B cell (primary cell): ENCODE measurements at places on chromosomes 5 and 9. TPM values are rescaled to one million over a fixed set of nuclear protein-coding genes. Genes with fewer than 3 reads are reported as not detected.

ANKRD31 gene
- total RNA-seq = 0.10 TPM in 2 replicates

NDOR1 gene
- total RNA-seq = 37.3 and 40.9 TPM in 2 replicates

GARNL3 gene
- total RNA-seq = 10.7 and 12.6 TPM in 2 replicates

GRCh38 chr5:174235221-174236011, 189.9 kb downstream of the NSG2 start:
- H3K27me3 ChIP-seq = no peaks in the 10 kb centered on the region
- H3K36me3 ChIP-seq = no peaks in the 10 kb centered on the region
- H3K4me3 ChIP-seq = no peak overlapping the region
- DNase-seq = no peak

GRCh38 chr5:157518963-157519362, 56.6 kb downstream of the ADAM19 start:
- no peak for DNase-seq
- no peak overlapping the region for H3K4me3 ChIP-seq
- H3K4me1 ChIP-seq = peaks cover 40% of the 10 kb centered on the region
- no peaks in the 10 kb centered on the region for H3K27me3 ChIP-seq

DNA sequence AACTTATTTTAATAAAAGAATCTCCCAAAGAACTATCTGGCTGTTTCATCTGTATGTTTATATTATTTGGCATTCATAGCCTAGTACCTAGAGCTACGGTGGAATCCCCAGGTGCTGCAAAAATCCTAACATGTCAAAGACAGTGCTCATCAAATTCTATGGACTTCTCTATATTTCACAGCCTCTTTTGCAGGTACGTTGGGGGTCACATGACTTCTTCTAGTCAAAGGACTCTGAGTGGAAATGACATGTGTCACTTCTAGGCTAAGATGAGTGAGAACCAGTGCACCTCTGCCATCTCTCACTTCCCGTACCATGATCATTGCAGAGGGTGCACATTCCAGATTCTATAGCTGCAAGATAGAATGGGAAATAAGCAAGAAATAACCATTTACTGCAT, 72.5 kb upstream of the PTGER4 start:
- H3K4me1 ChIP-seq = peaks cover 24% of the 10 kb centered on the region
- H3K4me3 ChIP-seq = no peak overlapping the region
- H3K27ac ChIP-seq = no peak overlapping the region

GRCh38 chr5:120805131-120805530, 341.0 kb downstream of the PRR16 start:
- no peaks in the 10 kb centered on the region for H3K4me1 ChIP-seq
- H3K27me3 ChIP-seq = no peaks in the 10 kb centered on the region
- no peak overlapping the region for H3K4me3 ChIP-seq
- H3K27ac ChIP-seq = no peak overlapping the region

DNA sequence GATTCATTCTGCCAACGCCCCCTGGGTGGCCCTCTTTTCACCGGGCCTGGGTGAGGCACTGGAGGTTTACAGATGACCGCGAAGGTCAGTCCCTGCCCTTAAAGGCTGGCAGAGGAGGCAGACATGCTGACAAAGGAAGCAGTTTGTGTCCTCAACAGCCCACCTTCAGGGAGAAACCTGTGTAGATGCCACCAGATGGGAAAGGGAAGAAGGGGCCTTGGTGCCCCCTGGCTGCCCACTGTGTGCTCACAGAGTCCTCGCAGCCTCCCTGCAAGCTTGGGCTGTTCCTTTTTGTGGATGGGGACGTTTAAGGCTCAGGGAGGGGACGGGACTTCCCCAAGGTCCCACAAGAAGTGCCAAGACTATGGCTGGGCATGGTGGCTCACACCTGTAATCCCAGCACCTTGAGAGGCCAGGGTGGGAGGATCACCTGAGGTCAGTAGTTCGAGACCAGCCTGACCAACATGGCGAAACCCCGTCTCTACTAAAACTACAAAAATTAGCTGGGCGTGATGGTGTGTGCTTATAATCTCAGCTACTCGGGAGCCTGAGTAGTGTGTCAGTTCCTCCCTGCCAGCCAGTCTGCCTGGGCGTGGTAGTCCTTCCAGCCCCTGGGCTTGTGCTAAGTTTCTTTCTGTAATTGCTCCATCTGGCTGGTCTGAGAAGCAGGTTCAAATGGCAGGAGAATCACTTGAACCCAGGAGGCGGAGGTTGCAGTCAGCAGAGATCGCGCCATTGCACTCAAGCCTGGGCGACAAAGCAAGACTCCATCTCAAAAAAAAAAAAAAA, 36.2 kb downstream of the NEK6 start:
- H3K36me3 ChIP-seq = no peaks in the 10 kb centered on the region
- no peak for DNase-seq
- no peak overlapping the region for H3K4me3 ChIP-seq
- H3K27ac ChIP-seq = peak overlapping the region; percentile 41
- no peaks in the 10 kb centered on the region for H3K27me3 ChIP-seq
- H3K4me1 ChIP-seq = peaks cover 90% of the 10 kb centered on the region

DNA sequence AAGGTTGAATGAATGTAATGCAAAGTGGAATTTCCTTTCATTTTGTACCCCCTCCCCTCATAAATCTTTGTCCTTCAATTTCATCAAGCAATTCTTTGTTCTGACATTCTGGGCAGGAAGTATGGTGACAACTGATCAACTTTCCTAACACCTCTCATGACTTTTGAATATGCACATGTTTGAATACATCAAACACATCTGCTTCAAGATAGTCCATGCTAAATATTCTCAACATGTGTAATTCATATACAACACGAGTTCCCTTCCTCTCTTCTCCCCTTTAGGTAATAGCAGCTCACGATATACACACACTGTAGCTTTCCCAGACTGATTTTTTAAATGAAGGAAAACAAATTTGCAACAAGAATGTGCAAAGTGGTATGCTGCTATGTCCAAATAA, 103.6 kb upstream of the EFNA5 start:
- H3K27ac ChIP-seq = no peak overlapping the region
- no peaks in the 10 kb centered on the region for H3K36me3 ChIP-seq
- no peaks in the 10 kb centered on the region for H3K4me1 ChIP-seq
- DNase-seq = no peak
- no peaks in the 10 kb centered on the region for H3K27me3 ChIP-seq

GRCh38 chr9:90107040-90107725, 502.4 kb downstream of the GADD45G start:
- no peak for DNase-seq
- no peaks in the 10 kb centered on the region for H3K27me3 ChIP-seq
- H3K27ac ChIP-seq = no peak overlapping the region
- H3K4me3 ChIP-seq = no peak overlapping the region
- H3K4me1 ChIP-seq = peaks cover under 1% of the 10 kb centered on the region
